ENCODE measurements at places on chromosomes 6 and 20. TPM values are rescaled to one million over a fixed set of nuclear protein-coding genes. Genes with fewer than 3 reads are reported as not detected.

MATN4 gene
- not detected for total RNA-seq

ISM1 gene
- total RNA-seq = 0.33 TPM

RIPPLY2 gene
- not detected for total RNA-seq

MAP7 gene
- total RNA-seq = 2.8 TPM
